ENCODE measurements at places on chromosomes 5 and 9. TPM values are rescaled to one million over a fixed set of nuclear protein-coding genes. Genes with fewer than 3 reads are reported as not detected.

Gene RAI14
- 15.8 TPM for polyA plus RNA-seq

Gene CBY3
- polyA plus RNA-seq = 1.2 TPM

DNA sequence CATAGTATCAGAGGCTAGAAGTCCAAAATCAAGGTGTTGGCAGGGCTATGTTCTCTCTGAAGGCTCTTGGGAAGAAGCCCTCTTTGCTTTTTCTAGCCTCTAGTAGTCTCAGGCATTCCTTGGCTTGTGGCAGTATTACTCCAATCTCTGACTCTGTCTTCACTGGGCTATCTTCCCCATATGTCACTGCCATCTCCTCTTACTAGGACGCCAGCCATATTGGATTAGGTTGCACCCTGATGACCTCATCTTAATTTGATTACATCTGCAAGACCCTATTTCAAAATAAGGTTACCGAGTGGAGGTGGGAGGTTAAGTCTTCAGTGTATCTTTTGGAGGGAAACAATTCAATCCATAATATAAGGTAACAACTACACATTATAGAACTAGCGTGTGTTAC is 21.3 kb upstream of the EBF1 start:
- H3K27me3 ChIP-seq = no peaks in the 10 kb centered on the region
- H3K4me1 ChIP-seq = no peaks in the 10 kb centered on the region
- no peak overlapping the region for H3K27ac ChIP-seq
- no peak for DNase-seq
- H3K36me3 ChIP-seq = no peaks in the 10 kb centered on the region

DNA sequence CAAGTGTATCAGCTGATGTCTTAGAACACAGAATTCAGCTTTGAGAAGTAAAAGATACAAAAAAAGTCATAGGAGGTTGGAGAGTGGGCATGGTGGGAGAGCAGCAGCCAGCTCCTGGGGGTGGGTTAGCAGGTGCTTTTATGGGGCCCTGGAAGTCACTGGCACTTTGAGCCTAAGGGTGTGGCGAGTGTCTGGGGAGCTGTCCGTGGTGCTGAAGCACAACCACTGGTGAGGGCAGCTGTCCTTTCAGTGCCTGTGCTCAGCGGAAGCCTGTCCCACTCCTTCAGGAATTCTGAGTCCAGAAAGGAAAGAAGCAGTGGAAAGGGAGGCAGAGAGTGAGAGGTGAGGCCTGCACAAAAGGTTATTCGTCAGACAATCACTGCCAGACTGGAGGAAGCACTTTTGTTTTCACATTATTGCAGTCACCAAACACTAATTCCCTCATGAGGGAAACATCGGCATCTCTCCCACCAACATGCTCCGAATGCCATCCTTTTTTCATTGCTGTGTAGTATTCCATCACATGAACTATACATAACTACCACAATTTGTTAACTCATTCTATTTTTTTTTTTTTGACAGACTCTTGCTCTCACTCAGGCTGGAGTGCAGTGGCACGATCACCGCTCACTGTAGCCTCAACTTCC is 59.4 kb upstream of the RAPGEF1 start:
- H3K27me3 ChIP-seq = no peaks in the 10 kb centered on the region
- peak; percentile 29 for DNase-seq

DNA sequence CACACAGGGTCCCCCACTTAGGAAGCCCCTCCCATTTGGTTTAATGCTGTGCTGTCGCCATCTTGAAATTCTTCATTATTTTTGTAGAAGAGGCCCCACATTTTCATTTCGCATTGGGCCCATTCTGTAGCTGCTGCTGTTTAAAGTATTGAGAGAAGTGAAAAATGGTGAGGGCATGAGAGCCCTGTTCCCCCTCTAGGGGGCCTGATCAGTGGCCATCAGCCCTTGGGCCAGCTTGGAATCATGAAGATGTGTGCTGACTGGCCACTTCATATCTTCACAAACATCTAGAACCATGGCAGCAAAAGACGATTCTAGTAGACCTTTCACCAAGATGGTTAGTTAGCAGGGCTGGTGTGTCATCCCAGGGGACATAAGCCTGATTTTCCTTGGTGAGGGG is 3.3 kb downstream of the TMEM268 start:
- H3K4me3 ChIP-seq = no peak overlapping the region
- H3K36me3 ChIP-seq = peaks cover 4% of the 10 kb centered on the region
- no peak for DNase-seq
- no peak overlapping the region for H3K27ac ChIP-seq
- H3K4me1 ChIP-seq = peaks cover 9% of the 10 kb centered on the region
- no peaks in the 10 kb centered on the region for H3K27me3 ChIP-seq

Data from large intestine (tissue), 12 donors.